GM04503 (cell line): ENCODE measurements at places on chromosomes 11 and 22.

DNA sequence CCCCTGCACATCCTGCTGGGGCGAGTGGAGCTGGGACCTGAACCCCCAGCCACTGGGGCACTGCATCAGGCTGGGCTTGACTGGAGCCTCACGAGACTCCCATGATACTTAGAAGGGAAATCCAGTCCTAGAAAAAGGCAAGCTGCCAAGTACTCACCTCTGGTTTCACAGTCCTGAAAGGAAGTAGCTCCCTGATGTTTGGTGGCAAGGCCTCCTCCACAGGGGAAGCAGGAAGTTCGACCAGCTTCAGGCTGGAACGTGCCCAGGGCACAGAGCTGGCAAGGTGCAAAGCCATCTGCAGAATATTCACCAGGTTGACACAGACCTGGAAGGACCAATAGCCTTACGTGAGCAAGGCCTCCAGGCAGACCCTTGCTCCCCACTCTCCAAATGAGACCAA lies 26.8 kb upstream of the NRIP3 start:
- no peak for DNase-seq

DNA sequence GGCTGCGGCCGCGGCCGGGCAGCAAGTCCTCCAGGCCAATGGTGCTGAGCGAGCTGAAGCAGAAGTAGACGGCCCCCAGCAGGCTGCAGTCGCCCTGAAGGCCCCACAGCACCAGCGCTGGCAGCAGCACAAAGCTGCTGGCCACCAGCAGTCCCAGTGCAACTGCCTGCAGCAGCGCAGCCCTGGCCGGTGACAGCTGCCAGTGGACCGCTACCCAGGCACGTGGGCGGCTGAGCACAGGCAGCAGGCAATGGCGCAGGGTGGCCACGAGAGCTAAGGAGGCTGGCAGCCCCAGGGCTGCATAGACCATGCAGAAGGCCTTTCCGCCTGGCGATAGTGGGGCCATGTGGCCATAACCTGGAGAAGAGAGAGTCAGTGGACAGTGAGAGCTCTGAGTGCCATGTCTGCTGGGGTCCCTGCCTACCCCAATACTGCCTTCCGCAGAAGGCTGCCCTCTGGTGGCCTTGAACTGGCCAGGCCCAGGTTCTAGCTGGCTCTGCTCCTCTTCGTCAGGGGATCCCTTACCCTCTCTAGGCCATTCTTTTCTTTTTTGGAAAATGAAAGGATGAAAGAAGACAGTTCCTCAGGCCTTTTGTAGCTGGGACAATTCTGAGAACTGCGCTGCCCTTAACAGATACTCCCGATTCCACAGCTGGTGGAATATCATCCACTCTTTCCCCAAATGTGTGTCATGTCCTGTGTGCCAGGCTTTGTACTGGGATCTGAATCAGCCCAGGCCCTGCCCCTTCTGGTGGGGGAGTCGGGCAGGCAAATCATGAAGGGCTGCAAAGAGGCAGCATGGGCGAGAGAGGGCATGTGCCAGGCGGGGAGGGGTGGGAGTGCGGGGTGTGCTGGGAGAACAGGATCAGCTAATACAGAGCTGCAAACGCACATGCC lies 1.8 kb downstream of the KCNK7 start:
- no peak for DNase-seq

- peak; percentile 75 for DNase-seq
Observed at GRCh38 chr11:5367448-5368074, 16.1 kb upstream of the OR51M1 start.

GRCh38 chr22:35598396-35598710 lies 18.8 kb downstream of the MB start:
- DNase-seq = no peak

DNA sequence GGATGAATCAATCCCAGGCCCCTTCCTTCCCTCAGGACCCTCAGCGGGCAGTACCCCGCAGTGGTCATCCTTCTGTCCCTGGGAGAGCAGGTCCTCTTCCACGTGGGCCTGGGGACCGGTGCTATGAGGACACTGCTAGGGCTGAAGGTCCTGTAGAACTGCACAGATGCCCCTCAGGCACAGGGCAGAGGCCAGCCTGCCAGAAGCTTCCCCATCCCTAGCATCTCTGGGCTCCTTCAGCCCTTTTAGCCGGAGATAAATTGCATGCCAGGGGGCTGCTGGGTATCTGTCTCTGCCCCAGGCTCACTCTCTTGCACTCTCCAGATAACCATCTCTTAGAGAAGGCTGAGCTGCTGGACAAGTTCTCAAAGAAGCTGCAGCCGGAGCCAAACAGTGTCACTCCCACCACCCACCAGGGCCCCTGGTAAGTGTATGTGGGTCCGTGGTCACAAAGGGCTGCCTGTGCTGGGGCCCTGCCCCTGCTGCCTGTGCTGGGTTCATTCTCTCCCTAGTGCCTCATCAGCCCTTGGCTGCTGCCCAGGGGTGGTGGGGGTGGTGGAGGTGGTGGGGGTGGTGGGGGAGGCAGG lies 2.3 kb downstream of the ATG16L2 start:
- DNase-seq = no peak

GRCh38 chr11:70141486-70142220 lies 61.4 kb upstream of the FADD start:
- no peak for DNase-seq

DNA sequence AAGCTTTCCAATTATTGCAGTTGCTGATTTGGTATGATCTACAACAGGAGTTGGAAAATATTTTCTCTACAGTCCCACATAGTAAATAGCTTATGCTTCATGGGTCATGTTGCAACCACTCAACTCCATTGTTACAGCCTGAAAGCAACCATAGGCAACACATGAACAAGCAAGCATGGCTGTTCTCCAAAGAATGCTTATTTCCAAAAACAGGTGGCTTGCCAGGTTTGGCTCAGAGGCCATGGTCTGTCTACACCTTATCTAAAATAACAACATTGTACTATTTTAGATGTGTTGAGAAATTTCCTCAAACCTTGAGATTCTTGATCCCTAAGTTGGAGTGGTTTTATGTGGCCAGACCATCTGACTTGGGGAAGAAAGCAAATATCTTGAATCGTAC lies 153.9 kb upstream of the MPPED2 start:
- no peak for DNase-seq

- DNase-seq = no peak
Observed at GRCh38 chr22:40726514-40726913, 47.2 kb downstream of the MCHR1 start.

DNA sequence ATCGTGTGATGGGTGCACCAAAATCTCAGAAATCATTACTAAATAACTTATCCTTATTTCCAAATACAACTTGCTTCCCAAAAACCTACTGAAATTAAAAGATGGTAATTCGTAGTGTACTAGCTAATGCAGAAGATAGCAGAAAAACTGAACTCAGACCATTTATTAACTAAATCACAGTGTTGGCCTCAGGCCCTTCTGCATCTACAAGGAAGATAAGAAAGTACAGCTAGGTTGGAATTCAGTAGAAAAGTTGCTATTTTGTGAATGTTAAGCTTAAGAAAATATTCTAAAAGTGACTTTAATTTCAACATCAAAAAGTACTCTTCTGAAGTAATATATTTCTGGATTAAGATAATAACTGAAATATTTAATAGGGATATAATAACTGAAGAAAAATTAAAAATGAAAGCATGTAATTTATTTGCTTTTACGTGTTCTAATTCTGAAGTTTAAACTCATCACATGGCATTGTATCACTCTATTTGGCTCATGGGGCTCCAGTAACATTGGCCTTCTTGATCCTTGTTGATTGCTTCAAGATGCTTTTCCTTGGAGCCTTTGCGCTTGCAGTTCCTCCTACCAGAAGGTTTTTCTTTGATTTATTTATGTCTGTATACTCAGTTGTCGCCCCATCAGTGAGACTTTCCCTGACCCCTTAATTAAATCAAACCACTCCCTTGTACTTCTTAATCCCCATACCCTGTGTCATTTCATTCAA lies 847.9 kb upstream of the ANO3 start:
- no peak for DNase-seq

GRCh38 chr11:12085371-12086251 lies 24.8 kb upstream of the MICAL2 start:
- DNase-seq = no peak

DNA sequence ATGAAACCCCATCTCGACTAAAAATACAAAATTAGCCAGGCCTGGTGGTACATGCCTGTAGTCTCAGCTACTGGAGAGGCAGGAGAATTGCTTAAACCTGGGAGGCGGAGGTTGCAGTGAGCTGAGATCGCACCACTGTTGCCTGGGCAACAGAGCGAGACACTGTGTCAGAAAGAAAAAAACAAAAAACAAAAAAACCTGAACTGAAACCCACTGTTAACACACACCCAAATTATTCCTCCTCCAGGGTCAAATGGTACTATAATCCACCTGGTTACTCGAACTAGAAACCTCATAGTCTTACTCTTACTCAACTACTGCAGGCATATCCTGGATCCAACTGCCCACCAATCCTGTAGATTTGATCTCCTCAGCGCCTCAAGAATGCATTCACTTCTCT lies 35.5 kb downstream of the USP28 start:
- no peak for DNase-seq

DNA sequence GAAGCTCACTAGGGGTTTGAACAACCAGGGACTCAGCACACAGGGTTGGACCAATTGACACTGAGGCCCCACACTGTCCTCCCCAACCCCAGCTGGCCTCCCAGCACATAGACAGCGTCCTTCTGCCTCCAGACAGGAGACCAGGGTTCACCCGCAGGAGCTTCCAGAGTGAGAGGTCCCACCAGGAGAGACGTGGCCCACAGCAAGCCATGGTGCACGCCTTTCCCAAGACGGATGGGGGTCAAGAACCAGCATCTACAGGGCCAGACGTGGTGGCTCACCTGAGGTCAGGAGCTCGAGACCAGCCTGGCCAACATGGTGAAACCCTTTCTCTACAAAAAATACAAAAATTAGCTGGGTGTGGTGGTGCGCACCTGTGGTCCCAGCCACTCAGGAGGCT lies 12.1 kb upstream of the SIGIRR start:
- DNase-seq = no peak

GRCh38 chr11:27977527-27977926 lies 130.4 kb downstream of the KIF18A start:
- DNase-seq = no peak
